Astrocyte (in vitro differentiated cells and primary cell): ENCODE measurements at places on chromosomes 7 and 10. TPM values are rescaled to one million over a fixed set of nuclear protein-coding genes. Genes with fewer than 3 reads are reported as not detected.

GRCh38 chr7:1237704-1238255 is 5.1 kb downstream of the UNCX start:
- DNase-seq = no peak
- no peak overlapping the region for H3K27ac ChIP-seq
- H3K4me1 ChIP-seq = no peaks in the 10 kb centered on the region

ZNF365 gene
- total RNA-seq = 8.9 and 11.0 TPM in 2 replicates

GRCh38 chr7:129468547-129468946 is 33.8 kb upstream of the SMKR1 start:
- no peak overlapping the region for H3K27ac ChIP-seq
- DNase-seq = no peak
- H3K4me3 ChIP-seq = no peak overlapping the region
- H3K27me3 ChIP-seq = no peaks in the 10 kb centered on the region

GRCh38 chr10:118723466-118723865 is 31.3 kb downstream of the CACUL1 start:
- H3K27ac ChIP-seq = no peak overlapping the region
- DNase-seq = peak; percentile 38
- H3K27me3 ChIP-seq = no peaks in the 10 kb centered on the region
- no peak overlapping the region for H3K4me3 ChIP-seq
